ENCODE measurements at places on chromosomes 1 and 21.
A peak's percentile ranks its signal among the peaks of the same experiment; 100 is the strongest.

DNA sequence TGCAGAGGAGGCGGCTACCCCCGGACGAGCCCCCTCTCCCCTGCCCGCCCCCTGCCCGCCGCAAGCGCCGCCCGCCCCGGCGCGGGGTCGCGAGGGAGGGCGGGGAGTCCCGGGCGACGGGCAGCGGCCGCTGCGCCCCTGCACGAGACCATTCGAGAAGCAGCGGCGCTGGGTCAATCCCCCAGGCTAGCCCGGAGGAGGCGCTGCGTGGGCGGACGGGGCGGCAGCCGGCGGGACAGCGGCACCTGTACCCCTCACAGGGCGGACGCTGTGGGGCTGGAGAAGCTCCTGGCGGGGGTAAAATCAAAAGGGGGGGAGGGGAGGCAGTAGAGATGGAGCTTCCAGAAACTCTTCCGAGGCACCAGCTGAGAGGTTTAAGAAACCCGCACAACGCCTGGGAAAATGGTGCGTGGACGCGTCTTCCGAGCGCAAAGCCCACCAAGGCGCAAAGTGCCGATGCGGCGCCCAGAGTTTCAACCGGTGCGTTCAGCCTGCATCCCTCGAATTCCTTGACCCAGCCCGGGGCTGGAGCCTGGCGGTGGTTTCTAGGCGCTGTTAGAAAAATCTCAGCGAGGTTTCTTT lies at the start of gene PLPPR5:
TSS of gene PLPPR5 (minus strand) at position 1 of the 582 bp plus-strand sequence. CDS start 190 bp downstream, outside the sequence.
- peak; percentile 37 for DNase-seq

DNA sequence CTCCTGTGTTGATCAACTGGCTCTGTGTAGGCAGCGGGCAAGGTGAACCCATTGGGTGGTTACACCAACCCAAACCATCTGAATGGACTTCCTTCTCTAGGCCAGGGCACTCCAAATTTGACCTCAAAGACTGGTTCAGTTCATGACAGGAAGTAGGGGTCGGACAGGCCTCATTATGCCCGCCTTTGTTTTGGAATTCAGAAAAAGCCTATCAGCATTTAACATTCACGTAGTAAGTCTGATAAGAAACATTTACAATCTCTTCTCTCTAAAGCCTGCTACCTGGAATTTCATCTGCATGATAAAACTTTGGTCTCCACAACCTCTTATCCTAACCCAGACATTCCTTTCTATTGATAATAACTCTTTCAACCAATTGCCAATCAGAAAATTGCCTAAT lies 97.1 kb upstream of the ETV3 start:
- DNase-seq: no peak

DNA sequence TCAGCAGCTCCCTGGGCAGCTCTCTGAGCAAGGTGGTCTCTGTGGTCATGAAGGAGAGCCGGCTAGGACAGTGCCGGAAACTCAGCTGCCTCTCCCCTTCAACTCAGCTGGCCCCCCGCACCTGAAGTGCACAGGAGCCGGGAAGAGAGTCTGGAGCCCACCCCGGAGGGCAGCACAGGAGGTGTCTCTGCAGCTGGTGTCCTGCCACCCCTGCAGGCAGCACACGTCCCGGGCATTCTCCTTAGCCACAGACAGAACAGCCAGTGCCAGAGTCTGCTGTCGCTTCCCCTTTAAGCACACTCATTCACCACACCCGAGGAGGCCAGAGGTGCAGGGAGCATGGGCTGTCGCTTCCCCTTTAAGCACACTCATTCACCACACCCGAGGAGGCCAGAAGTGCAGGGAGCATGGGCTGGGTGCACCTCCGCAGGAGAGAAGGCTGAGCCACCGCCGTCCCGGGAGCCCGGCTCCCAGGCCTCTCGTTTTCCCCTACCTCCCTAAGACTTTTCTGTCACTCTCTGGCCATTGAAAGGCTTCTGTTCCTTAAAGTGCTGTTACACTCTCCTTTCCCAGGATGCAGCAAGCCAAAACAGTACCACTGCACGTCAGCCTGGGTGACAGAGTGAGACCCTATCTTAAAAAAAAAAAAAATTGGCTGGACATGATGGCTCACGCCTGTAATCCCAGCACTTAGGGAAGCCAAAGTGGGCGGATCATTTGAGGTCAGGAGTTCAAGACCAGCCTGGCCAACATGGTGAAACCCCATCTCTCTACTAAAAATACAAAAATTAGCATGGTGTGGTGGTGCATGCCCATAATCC lies 16.9 kb upstream of the SAMD11 start:
- no peak for DNase-seq

DNA sequence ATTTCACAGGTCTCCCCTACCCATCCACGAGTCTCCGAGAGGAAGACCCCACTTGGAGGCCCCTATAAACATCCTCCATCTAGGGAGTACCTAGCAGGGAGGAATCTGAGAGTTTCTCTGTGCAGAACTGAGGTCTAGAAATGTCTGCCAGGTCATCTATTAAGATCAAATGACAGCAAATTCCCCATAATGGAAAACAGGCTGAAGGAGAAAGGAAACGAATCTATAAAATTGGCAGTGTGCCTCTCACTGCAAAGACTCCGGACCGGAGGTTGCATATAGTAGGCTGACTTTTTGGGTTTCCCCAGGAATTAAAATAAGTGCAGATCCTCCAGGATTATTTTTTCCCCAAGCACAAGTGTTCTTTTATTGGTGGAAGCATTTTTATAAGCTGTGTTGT lies 57.7 kb downstream of the NMNAT2 start:
- no peak for DNase-seq

DNA sequence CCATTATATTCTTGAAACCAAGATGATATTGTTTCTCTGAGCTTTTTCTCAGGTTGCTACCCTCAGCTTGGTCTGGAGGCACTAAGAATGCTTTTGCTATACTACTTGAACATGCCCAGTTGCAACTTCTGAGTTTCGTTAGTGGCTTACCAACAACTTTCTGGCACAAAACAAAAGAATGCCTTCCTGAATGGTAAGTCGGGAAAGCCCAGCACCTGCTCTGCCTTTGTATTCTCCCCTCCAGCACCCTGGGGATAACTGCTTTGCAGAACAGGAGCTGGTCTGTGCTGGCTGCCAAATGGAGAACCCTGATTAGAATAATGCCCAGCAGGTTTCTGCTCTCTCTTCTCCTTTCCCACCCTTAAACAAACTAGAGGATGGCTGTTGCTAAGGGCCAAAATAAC lies 149.3 kb downstream of the TGFB2 start:
- no peak for DNase-seq

- DNase-seq: no peak
Observed at GRCh38 chr1:185050823-185051451, 5.6 kb downstream of the RNF2 start.

All from CD4-positive, alpha-beta T cell treated with Interleukin-17A for 4 hours (primary cell).